ENCODE measurements at places on chromosomes 6 and 20.

DNA sequence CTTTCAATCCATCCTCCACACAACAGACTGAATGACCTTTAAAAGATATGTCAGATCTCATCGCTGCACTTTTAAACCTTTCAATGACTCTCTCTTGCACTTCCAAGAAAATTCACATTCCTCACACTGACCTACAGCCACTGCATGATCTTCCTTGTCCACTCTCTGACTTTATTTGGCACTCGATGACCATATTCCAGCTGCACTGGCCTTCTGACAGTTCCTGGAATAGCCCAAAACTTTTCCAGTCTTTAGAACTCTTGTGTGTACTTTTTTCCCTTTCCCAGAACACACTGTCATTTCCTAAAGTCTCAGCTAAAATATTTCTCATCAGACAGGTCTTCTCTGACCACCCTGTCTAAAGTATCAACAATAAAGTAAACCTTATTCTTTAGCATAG lies 174.6 kb downstream of the ADGRG6 start:
- DNase-seq = no peak

DNA sequence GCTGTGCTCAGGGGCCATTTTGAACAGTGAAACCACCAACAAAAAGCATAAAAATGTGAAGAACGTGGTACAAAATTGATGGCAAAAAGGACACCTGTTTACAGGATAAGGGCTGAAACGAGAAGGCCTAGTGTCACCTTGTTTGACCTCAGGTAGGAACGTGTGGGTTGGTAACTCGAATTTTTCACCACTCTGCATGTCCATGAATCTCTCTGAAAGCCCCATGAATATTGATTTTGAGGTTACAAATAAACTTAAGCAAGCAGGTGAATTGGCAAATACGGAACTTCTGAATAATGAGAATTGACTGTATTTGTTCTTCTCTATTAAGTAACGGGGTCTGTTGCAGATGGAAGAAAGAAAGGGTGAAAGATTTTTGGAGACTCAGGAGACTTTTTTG lies 59.6 kb upstream of the EDN1 start:
- no peak for DNase-seq

- no peak for DNase-seq
Observed at GRCh38 chr6:109296971-109297372, 85.3 kb downstream of the CD164 start.

DNA sequence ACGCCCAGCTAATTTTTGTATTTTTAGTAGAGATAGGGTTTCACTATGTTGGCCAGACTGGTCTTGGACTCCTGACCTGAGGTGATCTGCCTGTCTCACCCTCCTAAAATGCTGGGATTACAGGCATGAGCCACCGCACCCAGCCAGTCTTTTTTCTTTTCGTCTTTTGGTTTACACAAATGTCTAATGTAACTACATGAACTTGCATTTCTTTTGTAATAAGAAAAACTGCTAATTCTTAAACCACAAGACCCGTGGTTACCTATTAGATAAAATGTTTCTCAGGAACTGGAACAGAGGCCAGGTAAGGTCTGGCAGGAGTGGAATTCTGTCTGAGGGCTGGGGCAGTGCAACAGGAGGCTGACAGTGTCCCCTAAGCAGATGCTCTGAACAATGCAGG lies 32.7 kb upstream of the GSTA3 start:
- no peak for DNase-seq

DNA sequence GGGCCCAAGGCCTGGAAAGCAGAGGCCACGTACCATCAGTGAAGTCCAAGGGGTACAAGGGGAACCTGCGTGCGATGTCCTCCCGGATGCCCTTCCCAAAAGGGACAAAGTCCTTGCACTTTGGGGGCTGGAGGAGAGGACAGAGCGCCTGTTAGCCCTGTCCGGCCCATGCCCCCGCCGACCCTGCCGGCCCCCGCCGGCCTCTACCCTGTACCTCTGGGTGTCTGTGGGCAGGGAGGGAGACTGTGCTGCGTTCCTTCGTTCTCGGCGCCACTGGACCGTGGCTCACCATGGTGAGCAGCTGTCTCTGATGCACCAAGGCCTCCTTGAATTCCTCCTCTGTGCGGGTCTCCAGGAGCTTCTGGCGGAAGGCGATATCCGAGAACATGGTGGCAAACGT lies 7.9 kb downstream of the SLC4A11 start:
- no peak for DNase-seq

DNA sequence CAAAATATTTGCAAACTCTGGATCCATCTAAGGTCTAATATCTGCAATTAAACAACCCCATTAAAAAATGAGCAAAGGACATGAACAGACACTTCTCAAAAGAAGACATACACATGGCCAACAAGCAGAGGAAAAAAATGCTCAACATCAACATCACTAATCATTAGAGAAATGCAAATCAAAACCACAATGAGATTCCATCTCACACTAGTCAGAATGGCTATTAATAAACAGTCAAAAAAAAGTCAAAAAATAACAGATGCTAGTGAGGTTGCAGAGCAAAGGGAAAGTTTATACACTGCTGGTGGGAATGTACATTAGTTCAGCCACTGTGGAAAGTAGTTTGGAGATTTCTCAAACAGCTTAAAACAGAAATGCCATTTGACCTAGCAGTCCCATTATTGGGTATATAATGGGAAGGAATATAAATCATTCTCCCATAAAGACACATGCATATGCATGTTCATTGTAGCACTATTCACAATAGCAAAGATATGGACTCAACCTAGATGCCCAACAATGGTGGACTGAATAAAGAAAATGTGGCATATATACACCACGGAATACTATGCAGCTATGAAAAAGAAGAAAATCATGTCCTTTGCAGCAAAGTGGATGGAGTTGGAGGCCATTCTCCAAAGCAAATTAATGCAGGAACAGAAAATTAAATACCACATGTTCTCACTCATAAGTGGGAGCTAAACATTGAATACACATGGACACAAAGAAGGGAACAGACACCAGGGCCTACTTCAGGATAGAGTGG lies 9.1 kb downstream of the ZNFX1 start:
- no peak for DNase-seq

DNA sequence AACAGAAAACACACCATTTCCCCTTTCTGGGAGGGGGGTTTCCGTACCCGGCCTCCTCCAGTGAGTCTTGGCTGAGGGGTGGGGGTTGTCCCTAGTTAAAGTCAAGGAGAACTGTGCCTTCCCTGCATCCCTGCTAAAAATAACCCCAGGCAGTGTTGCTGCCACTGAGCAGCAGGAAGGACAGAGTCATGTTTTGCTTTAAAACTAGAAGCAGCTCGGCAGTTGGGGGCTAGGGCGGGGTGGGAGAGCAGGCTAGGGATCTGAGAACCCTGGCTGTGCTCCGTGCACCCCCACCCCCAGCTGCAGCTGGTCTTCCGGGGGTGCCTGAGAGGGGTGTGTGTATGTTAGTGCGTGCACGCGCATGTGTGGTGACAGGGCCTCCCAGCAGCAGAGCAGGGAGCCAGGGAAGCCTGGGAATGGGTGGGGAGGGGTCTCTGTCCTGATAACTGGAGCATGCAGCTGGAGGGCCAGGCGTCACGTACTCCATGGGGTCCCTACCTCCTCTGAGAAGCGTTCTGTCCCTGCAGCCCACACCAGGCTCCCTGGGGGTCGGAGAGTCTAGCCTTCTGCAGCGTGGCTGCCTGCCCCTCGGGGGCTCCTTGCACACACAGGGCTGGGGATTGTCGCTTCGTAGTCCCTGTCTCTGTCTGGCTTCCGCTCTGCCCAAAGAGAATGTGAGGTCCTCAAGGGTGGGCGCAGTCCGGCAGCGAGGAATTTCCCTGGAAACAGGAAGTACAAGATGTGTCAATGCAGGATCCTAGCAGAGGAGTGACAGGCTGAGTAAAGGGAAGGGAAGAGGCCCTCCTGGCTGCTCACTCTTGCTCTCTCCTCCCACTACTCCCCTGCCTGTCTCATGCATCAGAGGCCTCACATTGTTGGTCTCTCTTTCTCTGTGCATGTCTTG lies 16.8 kb upstream of the ARMC12 start:
- DNase-seq = peak; percentile 52

- no peak for DNase-seq
Observed at GRCh38 chr6:31386977-31387376, 16.4 kb upstream of the MICA start.

- DNase-seq = no peak
Observed at GRCh38 chr6:134176264-134176975, 124.0 kb upstream of the SLC2A12 start.

DNA sequence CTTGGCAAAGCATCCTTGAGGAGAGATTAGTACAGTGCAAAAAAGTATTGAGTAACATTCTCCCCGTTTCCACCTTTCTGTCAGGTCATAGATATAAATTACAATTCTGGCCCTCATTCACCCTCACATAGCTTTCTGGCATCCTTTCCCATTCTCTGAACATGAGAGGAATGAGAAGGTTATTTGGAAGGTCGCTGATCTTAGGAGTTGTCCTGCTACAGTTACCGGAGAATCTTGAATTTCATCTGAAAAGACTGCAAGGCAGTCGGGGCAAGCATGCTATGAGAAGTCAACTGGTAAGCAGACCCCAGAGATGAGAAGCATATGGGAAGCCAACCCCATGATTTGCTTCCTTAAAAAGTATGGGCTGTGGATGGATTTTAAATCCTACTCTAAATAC lies 166.7 kb upstream of the CENPW start:
- DNase-seq = no peak

GRCh38 chr6:85360794-85361642 lies 88.9 kb upstream of the NT5E start:
- DNase-seq = peak; percentile 90

DNA sequence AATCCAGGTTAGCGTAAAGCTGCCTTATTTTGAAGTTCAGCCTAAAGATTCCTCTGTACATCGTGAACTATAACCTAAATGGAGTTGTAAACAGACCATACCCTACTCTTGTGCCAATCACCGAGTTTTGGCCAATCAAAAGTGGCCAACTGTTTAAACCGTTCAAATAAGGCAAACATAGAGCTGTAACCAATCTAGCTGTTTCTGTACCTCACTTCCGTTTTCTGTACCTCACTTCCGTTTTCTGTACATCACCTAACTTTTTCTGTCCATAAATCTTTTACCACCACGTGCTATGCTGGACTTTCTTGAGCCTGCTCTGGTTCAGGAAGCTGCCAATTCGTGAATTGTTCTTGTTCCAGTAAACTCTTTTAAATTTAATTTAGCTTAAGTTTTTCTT lies 39.7 kb downstream of the LBP start:
- no peak for DNase-seq

DNA sequence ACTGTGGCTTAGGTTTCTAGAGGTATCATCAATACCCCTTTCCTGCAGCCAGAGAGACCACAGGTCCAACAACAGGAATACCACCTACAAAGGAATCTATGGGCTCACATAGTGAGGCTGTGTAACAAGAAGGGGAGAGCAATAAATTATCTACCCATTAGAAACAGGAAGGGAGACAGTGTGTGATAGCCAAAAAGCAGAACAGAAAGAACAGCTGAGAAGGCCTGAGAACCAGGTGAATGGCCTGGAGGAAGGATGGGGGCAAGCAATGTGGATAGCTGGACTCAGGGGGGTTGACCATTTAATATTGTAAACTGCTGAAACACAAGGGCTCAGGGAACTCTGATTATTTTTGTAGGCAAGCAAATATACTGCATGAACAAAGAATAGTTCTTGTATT lies 628.2 kb downstream of the COL12A1 start:
- DNase-seq = no peak

DNA sequence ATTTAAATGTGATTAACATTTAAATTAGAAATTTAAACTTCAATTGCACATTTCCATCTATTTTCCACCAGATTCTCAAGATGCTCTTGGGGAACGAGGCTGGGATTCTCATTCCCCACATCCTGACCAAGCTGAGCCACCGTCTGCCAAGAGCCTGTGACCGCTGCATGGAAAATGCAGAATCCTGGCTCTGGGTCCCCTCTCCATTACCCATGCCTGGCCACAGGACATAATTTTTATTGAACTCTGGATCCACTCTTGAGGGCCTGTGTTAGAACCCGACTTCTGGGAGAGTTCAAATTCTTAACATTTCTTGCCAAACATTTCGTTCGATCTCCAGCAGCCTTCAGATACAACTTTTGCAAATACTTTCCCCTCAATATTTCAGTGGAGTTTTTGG lies 201.6 kb upstream of the SNX9 start:
- no peak for DNase-seq

- DNase-seq = no peak
Observed at GRCh38 chr20:61954276-61955021, 111.2 kb downstream of the TAF4 start.

- DNase-seq = peak; percentile 65
Observed at GRCh38 chr20:7772371-7772770, 167.9 kb downstream of the HAO1 start.

DNA sequence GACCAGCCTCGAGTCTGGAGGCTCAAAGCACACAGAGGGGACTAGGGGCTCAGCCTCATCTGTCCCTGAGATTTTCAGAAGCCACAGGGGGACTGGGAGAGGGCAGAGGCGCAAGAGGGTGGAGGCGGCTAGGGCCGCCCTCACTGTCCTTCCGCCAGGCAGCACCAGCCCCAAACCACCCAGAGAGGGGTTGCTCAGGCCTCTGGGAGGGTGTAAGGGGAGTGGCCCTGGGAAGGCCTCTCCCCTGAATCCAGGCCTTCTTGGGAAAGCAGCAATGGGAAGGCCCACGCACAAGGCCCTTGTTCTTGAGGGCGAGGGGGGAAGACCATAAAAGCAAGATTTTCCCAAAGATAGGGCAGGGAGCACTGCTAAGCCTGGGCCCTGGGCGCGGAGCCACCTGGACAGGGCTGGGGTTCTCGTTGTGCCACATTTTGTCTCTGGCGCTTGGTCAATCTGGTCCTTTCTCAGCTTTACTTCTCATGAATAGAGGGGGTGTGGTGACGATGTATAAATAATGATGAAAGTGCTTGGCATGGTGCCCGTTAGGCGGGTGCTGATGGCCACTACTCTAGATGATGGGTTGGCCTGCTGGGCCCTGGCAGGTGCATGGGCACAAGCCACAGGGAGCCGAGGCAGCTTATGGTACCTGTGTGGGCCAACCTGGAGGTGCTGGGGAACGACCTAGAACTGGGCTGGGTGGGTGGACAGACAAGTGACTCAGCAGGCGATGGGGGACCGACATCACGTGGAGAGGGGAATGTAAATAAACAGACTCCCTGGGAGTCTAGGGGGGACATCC lies 4.8 kb downstream of the SAMD10 start:
- no peak for DNase-seq

- no peak for DNase-seq
Observed at GRCh38 chr6:125750692-125751333, 1.4 kb downstream of the HEY2 start.

Measured in skeletal muscle cell (primary cell).